Body of pancreas (tissue), 4 donors: ENCODE measurements at places on chromosomes 1 and 21. TPM values are rescaled to one million over a fixed set of nuclear protein-coding genes. Genes with fewer than 3 reads are reported as not detected.

GRCh38 chr21:24895885-24896734, 711.2 kb downstream of the MRPL39 start:
- no peaks in the 10 kb centered on the region for H3K4me1 ChIP-seq
- no peak overlapping the region for H3K27ac ChIP-seq
- H3K27me3 ChIP-seq = no peaks in the 10 kb centered on the region
- no peaks in the 10 kb centered on the region for H3K36me3 ChIP-seq

DNA sequence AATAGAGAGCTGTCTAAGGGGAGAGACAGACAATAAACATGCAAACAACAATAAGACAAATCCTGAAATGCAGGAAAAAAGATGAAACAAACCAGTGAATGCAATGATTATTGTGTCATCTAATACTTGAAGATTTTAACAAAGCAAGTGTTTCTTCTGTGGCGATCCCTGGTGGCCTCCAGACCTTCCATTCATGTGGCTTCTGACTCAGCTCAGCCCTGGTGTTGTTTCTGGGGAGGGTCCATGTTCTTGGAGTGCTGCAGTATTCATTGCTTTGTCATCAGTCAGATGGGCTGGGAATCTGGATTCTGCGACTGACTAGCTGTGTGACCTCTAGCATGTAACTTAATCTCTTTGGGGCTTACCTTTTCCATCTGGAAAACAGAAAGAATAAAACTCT, 1.5 kb upstream of the C2CD4D start:
- H3K4me1 ChIP-seq = peaks cover 56% of the 10 kb centered on the region
- H3K4me3 ChIP-seq = no peak overlapping the region
- no peaks in the 10 kb centered on the region for H3K36me3 ChIP-seq
- DNase-seq = no peak

DNA sequence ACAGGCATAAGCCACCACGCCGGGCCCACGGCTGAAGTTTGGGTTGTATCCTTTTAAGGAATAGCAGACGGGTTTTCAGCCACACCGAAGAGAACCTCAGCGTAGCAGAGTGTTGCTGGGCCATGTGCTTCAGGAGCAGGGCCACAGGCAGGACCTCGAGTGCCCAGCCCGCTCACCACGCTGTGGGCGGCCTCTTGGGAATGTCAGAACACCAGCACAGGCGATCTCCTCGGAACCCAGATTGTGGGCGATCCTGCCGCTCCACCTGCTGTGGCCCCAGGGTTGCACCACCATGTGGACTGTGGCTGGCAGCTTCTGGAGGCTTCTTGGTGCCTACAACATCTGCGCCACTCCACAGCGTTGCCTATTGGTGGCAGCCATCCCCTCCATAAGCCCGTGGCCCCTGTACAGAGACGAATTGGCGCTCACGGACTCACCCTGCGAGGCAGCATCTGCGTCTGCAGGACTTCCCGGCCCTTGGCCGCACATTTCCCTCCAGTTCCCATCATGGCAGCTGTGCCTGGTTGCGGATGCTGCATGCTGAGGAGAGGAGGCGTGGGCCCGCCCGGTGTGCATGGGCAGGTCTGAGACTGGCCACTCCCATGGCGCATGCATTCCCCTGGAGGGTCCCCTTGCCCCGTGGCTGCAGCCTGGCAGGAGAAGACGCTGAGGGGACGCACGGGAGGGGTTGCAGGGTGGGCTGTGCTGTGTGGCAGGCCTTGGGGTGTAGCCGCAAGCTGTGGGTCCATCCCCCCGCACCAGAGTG, 69.3 kb downstream of the SKI start:
- no peak overlapping the region for H3K27ac ChIP-seq
- peaks cover 15% of the 10 kb centered on the region for H3K4me1 ChIP-seq
- no peak for DNase-seq
- H3K36me3 ChIP-seq = no peaks in the 10 kb centered on the region

DNA sequence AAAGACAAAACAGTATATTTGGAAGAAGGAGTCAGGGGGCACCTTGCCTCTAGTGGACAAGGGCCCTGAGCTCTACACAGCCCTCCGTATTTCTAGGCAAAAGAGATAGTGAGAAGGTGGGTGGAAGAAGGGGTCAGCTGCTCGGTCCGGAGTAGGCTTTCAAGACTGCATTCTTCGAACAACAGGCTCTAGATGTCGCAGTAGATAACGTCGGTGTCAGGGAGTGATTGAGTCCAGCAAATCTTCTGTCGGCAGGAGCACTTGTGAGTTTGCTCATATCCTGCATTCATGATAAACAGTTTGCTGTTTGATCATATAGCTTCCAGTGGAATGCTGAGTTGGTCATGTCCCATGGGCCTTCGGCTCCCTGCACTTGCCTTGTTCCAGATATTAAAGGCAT, 36.8 kb downstream of the DIPK1A start:
- no peaks in the 10 kb centered on the region for H3K36me3 ChIP-seq
- no peaks in the 10 kb centered on the region for H3K4me1 ChIP-seq
- no peak overlapping the region for H3K27ac ChIP-seq
- H3K4me3 ChIP-seq = no peak overlapping the region
- no peak for DNase-seq

DNA sequence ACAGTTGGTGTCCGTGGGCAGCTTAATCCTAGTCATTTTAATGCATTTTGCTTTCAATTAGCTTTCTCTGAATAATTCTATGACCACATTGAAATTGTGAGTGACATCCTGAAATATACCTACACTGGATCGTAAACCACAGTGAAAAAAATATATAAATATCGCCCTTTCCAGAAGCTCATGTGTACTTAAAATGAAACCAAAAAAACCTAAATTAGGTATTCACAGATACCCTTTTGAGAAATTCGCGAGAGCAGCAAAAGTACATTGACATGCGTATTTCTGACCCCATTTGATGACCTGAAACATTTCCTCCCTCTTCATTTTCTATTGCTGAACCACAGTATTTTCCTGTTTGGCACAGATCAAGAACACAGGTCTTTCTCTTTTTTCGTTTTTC, 253.8 kb downstream of the LTN1 start:
- no peaks in the 10 kb centered on the region for H3K4me1 ChIP-seq
- H3K27me3 ChIP-seq = no peaks in the 10 kb centered on the region
- no peak for DNase-seq
- H3K4me3 ChIP-seq = no peak overlapping the region
- no peak overlapping the region for H3K27ac ChIP-seq

ACKR1 gene
- 17.5 TPM for total RNA-seq

GRCh38 chr1:1627261-1627828, 4.6 kb upstream of the MMP23B start:
- H3K4me3 ChIP-seq = no peak overlapping the region
- no peak for DNase-seq
- H3K36me3 ChIP-seq = no peaks in the 10 kb centered on the region
- peaks cover 7% of the 10 kb centered on the region for H3K4me1 ChIP-seq

GRCh38 chr1:52403566-52404115, 582 bp downstream of the ORC1 start:
- H3K4me1 ChIP-seq = peaks cover 21% of the 10 kb centered on the region
- peak; percentile 12 for DNase-seq
- peak overlapping the region; percentile 35 for H3K4me3 ChIP-seq
- no peaks in the 10 kb centered on the region for H3K27me3 ChIP-seq
- H3K27ac ChIP-seq = peak overlapping the region; percentile 97

- H3K4me3 ChIP-seq = no peak overlapping the region
- H3K27ac ChIP-seq = no peak overlapping the region
- no peak for DNase-seq
- peaks cover 17% of the 10 kb centered on the region for H3K36me3 ChIP-seq
- peaks cover 74% of the 10 kb centered on the region for H3K4me1 ChIP-seq
These were observed 7.4 kb downstream of the YTHDF2 start for GRCh38 chr1:28744184-28744583.

DNA sequence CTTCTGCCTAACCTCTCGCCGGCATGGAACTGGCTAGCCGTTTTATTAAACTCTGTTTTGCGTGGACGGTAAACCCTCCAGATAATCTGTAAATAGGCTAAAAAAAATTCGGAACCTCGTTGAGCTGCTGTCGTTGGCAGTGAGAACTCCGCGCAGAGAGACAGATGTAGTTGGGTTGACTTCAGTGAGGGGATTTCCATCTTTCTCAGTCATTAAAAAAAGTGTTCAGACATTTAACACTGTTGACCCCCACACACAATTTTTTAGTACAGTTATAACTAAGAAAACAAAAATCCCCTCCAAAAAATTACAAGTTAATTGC, 464 bp downstream of the PARK7 start:
- H3K4me1 ChIP-seq = peaks cover 33% of the 10 kb centered on the region
- peak overlapping the region; percentile 95 for H3K27ac ChIP-seq
- no peaks in the 10 kb centered on the region for H3K36me3 ChIP-seq
- no peaks in the 10 kb centered on the region for H3K27me3 ChIP-seq
- peak overlapping the region; percentile 62 for H3K4me3 ChIP-seq
- DNase-seq = no peak

DNA sequence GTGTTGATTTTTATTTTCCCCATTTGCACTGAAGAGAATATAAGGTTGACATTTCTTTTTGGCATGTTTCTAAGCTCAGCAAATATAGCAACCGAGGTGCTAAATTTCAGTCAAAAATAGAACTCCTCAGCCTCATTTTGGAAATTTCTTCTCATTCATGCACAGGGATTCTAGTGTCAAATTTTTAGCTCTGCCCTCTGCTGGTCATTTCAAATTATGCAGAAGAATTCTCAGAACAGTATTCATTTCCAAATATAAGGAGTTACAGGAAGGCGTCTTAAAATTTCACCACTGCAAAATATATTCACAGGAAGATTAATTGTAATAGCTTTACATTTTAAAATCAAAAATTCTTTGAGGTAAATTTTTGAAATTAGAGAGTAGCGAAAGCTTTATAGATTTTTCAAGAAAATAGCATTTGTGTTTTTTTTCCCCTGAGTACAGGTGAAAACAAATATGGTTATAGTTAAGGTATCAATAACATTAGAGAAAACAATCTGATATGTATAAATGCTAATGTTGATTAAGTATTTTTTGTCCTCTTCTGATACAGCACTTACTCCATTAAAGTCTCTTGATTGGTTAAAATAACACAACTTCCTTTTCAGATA, 57.9 kb downstream of the FMN2 start:
- H3K27ac ChIP-seq = no peak overlapping the region
- H3K4me3 ChIP-seq = no peak overlapping the region
- no peaks in the 10 kb centered on the region for H3K27me3 ChIP-seq
- DNase-seq = no peak
- no peaks in the 10 kb centered on the region for H3K36me3 ChIP-seq
- no peaks in the 10 kb centered on the region for H3K4me1 ChIP-seq

GRCh38 chr1:21139601-21140000, 37.1 kb downstream of the EIF4G3 start:
- no peaks in the 10 kb centered on the region for H3K36me3 ChIP-seq
- H3K27ac ChIP-seq = no peak overlapping the region
- no peaks in the 10 kb centered on the region for H3K4me1 ChIP-seq
- no peak overlapping the region for H3K4me3 ChIP-seq
- DNase-seq = peak; percentile 41

DNA sequence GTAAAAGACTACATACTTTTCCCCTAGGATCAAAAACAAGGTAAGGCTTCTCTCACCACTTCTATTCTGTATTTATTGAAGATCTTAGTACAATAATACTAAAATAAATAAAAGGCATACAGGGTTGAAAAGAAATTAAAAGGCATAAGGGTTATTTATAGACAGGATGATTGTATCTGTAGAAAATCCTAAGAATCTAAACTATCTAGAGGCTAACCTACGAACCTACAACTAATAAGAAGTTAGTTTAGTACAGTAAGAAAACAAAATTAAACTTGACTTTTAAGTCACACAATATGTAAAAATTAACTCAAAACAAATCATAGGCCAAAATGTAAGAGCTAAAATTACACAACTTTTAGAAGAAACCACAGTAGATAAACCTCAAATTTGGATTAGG, 50.4 kb upstream of the ADAM30 start:
- H3K27ac ChIP-seq = no peak overlapping the region
- DNase-seq = no peak
- peaks cover 8% of the 10 kb centered on the region for H3K36me3 ChIP-seq
- no peaks in the 10 kb centered on the region for H3K4me1 ChIP-seq
- no peaks in the 10 kb centered on the region for H3K27me3 ChIP-seq
- H3K4me3 ChIP-seq = no peak overlapping the region

DNA sequence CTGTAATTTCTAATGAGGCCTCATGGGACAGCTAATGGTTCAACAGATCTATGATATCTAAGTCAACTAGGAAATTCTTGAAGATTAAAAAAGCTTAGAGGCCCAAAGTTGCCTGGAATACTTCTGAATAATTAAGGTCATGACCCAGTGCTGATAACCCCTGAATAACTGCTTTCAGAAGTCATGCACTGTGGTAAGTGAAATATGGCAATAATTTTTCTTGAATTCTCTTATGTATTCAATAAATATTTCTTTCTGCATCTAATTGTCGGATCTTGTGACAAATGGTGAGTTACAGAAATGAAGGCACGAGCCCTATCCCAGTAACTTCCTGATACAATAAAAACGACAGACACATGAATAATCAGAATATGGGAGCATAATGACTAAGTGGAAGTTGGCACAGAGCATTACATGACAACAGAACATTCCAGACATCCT, 219.3 kb upstream of the GREM2 start:
- H3K27ac ChIP-seq = no peak overlapping the region
- no peak overlapping the region for H3K4me3 ChIP-seq
- H3K4me1 ChIP-seq = no peaks in the 10 kb centered on the region
- no peaks in the 10 kb centered on the region for H3K27me3 ChIP-seq

DNA sequence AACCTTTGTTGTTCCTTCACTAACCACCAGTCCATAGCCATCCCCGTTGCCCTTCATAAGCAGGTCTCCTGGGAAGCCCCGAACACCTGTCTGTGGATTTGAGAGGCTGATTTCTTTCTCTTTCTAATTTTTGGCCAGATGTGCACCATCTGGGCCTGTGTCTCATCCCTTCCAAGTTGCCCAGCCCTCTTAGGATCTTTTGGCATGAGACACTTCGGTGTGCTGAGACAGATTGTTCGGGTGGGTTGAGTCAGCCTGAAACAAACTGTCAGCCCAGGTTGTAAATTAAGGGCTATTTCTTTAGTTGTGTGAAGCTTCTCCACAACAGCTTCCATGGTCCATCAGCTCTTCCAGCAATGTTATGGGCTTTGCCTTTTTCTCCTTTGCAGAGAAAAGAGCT, 1.4 kb upstream of the DNAJC11 start:
- no peaks in the 10 kb centered on the region for H3K27me3 ChIP-seq
- H3K36me3 ChIP-seq = no peaks in the 10 kb centered on the region
- no peak overlapping the region for H3K27ac ChIP-seq
- no peak for DNase-seq
- peaks cover 23% of the 10 kb centered on the region for H3K4me1 ChIP-seq
- H3K4me3 ChIP-seq = no peak overlapping the region

- no peak overlapping the region for H3K4me3 ChIP-seq
- no peaks in the 10 kb centered on the region for H3K36me3 ChIP-seq
- no peak for DNase-seq
- H3K27ac ChIP-seq = no peak overlapping the region
- peaks cover 9% of the 10 kb centered on the region for H3K4me1 ChIP-seq
These were observed 4.5 kb downstream of the FBXO6 start for GRCh38 chr1:11668516-11668915.
